Activated CD4-positive, alpha-beta memory T cell treated with anti-CD3 and anti-CD28 coated beads for 36 hours (primary cell): ENCODE measurements at places on chromosomes 1 and 21. TPM values are rescaled to one million over a fixed set of nuclear protein-coding genes. Genes with fewer than 3 reads are reported as not detected.

RNF115 gene
- total RNA-seq, result 10.1 TPM

GRHL3 gene
- total RNA-seq, result not detected

SMPDL3B gene
- total RNA-seq, result 0.36 TPM

SPRR2E gene
- not detected for total RNA-seq

INTS7 gene
- 19.6 TPM for total RNA-seq

ANGPTL3 gene
- total RNA-seq, result not detected

CA6 gene
- 0.17 TPM for total RNA-seq

CNKSR1 gene
- 1.3 TPM for total RNA-seq

IL19 gene
- 0.21 TPM for total RNA-seq

RGSL1 gene
- total RNA-seq, result not detected

C1orf185 gene
- total RNA-seq, result not detected

CD53 gene
- total RNA-seq, result 246 TPM

PLA2G4A gene
- total RNA-seq, result 1.1 TPM

HTR6 gene
- total RNA-seq, result 0.19 TPM

TPTE gene
- total RNA-seq, result not detected

GSTM1 gene
- not detected for total RNA-seq

NLRP3 gene
- total RNA-seq, result 0.97 TPM

SERTAD4 gene
- total RNA-seq, result not detected

C1QA gene
- total RNA-seq, result not detected

CLCA1 gene
- total RNA-seq, result not detected

OLIG2 gene
- total RNA-seq, result not detected

SLC45A1 gene
- total RNA-seq, result 0.95 TPM

RNU1-3 gene
- total RNA-seq, result 1,409 TPM

TARS2 gene
- 46.3 TPM for total RNA-seq

KCNA3 gene
- 25.2 TPM for total RNA-seq

SVBP gene
- total RNA-seq, result 18.8 TPM

FAM72A gene
- 31.5 TPM for total RNA-seq

TEX50 gene
- not detected for total RNA-seq

AUNIP gene
- 10.1 TPM for total RNA-seq

PWP2 gene
- 38.5 TPM for total RNA-seq

ATP6V1G3 gene
- not detected for total RNA-seq

CALML6 gene
- total RNA-seq, result 0.27 TPM

OR2G3 gene
- not detected for total RNA-seq

TMIGD3 gene
- total RNA-seq, result 0.24 TPM

RNF186 gene
- total RNA-seq, result not detected

MFSD2A gene
- total RNA-seq, result 7.5 TPM

AK2 gene
- 325 TPM for total RNA-seq

LRRC7 gene
- total RNA-seq, result not detected

PPP1R15B gene
- 54.9 TPM for total RNA-seq
